ENCODE measurements at places on chromosomes 5 and 9.

DNA sequence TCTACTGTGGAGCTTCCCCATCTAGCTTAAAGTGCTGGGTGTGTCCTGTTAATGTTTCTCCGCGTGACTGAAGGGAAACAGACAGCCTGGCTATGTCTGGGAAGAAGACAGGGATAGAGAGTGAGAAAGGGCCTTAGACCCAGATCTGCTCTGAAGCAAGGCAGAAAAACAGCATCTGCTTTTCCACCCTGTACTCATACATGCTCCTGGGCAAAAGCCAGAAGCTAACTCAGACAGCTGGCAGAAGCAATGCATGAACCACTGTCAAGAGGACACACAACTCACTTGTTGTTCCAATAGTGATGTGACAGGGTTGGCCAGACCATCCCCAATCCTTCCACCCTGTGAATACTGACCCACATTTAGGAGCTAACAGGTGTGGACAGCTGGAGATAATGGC is 63.3 kb downstream of the DPYSL3 start:
- no peak for DNase-seq

GRCh38 chr9:94951324-94952135 is 225.0 kb downstream of the AOPEP start:
- no peak for DNase-seq

DNA sequence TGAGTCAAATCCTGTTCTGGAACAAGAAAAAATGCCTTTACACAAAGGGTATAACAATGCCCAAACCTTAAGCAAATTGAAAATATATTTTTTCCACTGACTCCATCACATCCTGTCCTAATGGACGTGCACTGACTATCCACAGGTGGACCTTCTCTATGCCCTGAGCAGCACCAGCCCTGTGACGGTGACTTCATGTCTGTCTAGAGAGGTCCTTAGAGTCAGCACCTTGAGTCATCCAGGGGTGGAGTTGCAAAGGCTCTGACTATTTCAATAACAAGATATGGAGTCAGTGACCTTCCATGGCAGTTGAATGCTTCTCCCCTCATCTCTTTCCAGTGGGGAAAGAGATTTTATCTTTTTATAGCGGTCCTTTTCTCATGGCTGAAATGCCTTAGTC is 78.0 kb downstream of the YIPF5 start:
- DNase-seq, result no peak

GRCh38 chr9:3863111-3863528 is 337.3 kb upstream of the RFX3 start:
- no peak for DNase-seq

GRCh38 chr9:11158676-11159075 is 545.9 kb upstream of the PTPRD start:
- DNase-seq, result no peak
